ENCODE measurements at places on chromosomes 12 and 14.

DNA sequence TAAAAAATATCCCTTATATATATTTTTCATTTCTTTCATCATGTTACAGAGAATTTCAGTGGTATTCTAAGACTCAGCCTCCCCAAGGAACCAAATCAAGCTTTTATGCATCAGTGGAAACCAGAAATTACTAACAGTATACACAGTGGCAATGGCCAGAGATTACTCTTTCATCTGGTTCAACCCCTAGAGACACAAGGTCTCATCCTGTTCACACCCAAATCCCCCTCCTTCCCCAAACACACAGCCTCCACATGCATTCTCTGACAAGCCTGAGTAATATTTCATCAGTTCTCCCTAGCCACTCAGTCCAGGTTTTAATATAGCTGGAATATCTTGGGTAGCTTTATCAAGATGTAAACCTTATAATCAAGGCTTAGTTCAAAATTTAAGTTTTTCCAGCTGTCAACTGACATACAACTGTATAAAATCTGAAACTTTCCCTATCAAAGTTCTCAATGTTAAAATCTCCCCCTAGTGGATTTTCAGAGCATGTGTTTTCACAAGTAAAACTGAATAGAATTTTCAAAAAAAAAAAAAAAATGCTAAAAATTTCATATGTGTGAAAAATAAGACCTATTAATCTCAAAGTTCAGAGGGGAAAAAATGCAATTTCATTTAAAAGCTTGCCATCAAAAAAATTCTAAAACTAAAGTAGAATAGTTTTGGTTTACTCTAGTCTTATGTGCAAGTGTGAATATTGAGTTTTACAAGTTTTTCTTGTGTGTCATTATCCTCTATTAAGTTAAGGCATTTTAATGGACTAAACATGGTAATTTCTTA lies 10.5 kb upstream of the SSTR1 start:
- DNase-seq, result no peak

GRCh38 chr12:32568228-32568627 lies 110.9 kb upstream of the DNM1L start:
- peak; percentile 39 for DNase-seq

GRCh38 chr12:112166051-112167015 lies 41.0 kb downstream of the TRAFD1 start:
- DNase-seq, result no peak

GRCh38 chr12:107492393-107493134 lies 193.0 kb upstream of the PWP1 start:
- no peak for DNase-seq

DNA sequence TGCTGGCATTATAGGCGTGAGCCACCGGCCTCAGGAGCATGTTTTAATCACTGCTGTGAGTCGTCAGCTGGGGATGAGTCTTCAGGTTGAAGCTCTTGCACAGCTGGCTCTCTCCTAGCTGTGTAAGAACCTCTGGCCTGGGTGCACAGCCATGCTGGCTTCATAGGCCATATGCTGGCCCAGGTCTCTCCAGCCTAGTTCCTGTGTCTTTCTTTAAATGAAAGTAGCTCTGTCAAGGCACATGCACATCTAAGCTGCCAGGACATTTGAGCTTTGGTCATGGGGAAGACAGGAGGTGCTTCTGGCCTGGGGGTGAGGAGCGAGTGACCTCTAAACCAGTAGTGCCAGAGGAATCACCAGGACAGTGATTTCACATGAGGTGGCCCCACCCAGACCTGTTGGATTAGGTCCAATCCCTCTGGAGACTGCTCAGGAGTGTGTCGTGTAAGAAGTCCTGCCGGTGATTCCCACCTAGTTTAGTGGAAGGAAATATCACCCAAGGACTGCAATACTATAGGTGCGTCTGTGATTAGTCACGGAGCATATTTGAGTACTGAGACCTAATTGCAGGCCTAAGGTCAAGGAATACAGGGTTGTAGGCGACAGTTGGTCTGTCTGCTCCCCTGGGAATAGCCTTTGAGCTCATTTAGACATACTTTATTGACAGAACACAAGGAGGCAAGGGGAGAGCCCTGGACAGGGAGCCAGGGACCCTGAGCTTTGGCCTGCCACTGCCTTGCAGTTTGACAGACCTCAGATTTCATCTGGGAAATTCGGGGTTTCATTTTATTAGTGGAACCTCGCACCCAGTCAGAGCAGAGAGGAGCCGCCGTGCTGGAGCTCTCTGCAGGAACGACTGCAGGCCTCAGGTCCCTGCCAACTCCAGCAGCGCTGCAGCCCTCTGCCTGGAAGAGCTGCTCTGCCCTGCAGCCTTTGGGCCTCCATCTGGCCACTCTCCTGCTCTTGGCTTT lies 67.0 kb downstream of the ANKRD9 start:
- no peak for DNase-seq

DNA sequence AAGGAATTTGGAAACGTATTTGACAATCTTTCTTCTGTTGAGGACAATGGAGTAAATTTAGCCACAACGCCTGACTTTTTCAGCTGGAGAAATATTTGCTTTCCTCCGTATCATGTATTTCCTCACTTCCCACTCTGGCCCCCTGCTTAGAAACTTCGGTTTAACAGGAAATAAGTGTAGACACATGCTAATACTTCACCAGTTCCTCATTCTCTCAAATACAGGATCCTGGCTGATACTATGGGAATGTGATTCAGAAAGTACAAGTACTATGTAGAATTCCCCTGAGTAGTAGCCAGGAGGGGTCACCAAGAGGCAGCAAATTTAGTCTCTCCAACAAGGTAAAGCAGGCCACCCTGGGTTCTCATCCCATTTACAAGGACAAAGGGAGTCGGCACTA lies 58.0 kb downstream of the FAR2 start:
- no peak for DNase-seq

Data from AG04450 (cell line).